ENCODE measurements at places on chromosomes 4 and X. TPM values are rescaled to one million over a fixed set of nuclear protein-coding genes. Genes with fewer than 3 reads are reported as not detected.
A peak's percentile ranks its signal among the peaks of the same experiment; 100 is the strongest.

DNA sequence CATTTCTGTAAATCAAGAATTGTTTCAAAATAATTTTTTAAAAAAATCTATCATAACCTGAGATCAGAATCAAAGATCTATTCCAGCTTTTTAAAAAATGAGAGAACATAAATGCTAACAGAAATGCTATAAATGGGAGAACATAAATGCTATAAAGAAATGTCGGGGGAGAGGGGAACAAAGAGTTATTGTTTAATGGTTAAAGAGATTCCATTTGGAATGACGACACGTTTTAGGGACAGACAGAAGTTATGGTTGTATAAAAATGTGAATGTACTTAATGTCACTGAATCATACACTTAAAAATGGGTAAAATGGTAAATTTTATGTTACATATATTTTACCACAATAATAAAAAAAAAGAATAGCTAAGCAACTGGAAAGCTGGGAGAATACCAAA, 127.1 kb downstream of the ATRX start:
- DNase-seq: no peak

GRCh38 chr4:13980317-13981310, 353.1 kb upstream of the BOD1L1 start:
- DNase-seq: no peak

GRCh38 chr4:72770708-72771107, 201.7 kb upstream of the ADAMTS3 start:
- DNase-seq: no peak

GRCh38 chr4:77665381-77666069, 59.9 kb downstream of the CXCL13 start:
- DNase-seq: no peak

The FAM236D gene
- not detected for total RNA-seq

GRCh38 chrX:150007356-150007755, 69.1 kb upstream of the EOLA2 start:
- DNase-seq: no peak

GRCh38 chrX:140292961-140293360, 211.9 kb downstream of the SOX3 start:
- no peak for DNase-seq

DNA sequence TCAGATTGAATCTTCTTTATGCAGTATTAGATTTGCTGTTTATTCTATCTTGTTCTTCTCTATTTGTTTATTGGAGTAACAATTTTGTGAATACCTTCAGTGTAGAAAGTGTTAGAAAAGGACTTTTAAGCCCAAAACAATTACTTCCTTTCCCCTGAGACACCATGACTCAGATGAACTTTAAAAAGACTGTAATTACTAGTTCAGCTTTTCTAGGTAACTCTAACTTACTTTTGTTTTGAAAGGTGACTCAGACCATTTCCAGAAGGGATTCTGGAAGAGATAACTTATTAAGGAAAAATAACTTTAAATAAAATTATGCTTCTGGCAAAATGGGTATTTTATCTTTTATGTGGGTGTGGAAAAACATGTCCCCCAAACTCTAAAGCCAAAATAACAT, 561.5 kb upstream of the PCDH10 start:
- no peak for DNase-seq

- no peak for DNase-seq
Observed at GRCh38 chr4:163592212-163592611, 97.7 kb downstream of the TMA16 start.

The FRAS1 gene
- total RNA-seq: 77.0 TPM

The CFAP97 gene
- total RNA-seq: 28.8 TPM

DNA sequence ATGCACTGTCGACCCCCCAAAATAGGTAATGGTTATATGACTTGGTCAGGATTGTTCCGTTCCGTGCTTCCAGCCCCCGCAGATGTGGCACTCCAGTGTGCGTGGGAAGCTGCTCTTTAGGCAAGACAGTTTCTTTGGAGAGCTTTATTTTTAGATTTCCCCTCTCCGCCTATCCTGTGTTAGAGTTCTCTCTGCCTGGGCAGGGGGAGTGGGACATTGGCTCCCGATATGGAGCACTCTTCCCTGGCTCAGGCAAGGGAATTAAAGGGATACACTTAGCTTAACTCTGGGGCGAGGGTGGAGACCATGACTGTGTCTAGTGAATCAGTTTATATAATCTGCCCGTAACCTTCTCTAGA, 36.0 kb downstream of the DLG3 start:
- no peak for DNase-seq

The SLITRK4 gene
- 12.6 TPM for total RNA-seq

DNA sequence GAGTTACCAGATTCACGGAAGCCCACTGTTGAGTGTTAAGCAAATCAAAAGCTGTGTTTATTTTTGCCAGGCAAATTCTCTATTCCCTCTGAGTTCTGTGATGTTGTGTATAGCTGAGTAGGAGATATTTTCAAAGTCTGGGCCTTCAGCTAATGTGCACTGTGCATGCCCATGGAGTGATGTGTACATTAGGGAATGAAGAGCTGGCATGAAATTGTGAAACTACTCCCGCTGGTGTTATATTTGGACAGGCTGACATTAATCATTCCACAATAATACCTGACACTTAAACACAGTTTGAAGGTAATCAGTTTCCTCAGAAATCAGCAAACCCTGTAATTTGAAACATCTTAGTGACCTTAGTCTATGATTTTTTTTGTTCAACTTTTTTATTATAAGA, 88.1 kb upstream of the MBNL3 start:
- DNase-seq: no peak

DNA sequence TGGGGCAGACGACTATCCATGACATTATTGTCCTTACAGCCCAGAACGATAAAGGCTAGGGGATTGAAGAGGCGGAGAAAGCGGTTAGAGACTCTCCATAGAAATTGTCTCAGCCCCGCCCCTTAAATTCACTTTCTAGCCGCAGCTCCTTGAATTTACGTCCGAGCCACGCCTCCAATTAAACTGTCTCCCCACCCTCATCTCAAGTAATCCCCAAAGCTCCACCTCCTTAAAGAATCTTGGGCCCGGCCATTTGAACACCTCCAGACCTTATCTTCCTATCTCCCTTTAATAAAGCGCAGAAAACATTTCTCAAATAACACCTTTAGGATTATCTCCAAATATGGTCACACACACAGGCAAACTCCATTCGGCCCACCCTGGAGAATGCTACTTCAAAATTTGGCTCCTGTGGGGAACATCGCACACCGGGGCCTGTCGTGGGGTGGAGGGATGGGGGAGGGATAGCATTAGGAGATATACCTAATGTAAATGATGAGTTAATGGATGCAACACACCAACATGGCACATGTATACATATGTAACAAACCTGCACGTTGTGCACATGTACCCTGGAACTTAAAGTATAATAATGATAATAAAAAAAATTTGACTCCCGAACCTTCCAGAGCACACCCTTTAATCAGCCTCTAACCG, 7.2 kb upstream of the MAGIX start:
- DNase-seq: peak; percentile 77

DNA sequence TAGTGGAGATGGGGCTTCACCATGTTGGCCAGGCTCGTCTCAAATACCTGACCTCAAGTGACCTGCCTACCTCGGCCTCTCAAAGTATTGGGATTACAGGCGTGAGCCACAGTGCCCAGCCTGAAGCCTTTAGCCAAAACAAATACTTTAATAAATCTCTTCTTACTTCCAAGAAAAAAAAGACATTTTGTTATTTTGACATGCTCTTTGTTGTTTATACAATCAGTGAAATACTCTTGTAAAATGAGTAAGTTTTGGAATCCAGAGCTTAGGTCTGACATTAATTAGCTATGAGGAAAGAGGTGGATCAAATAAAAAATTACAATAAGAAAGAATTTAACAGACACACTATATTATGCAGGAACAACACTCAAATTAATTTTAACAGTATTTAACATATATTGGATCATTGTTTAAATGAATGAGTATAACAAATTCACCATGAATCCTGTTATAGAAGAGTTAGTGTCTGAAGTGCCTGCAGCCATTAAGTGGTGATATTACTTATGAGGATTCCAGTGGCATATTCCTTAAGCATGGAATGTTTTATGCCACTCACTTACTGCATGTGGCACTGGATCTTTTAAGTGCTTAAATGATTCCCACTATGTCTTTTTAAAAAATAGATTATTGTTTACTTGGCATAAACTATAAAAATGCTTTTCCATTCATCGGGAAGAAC, 260.1 kb upstream of the GIMD1 start:
- no peak for DNase-seq

The SMIM43 gene
- not detected for total RNA-seq

DNA sequence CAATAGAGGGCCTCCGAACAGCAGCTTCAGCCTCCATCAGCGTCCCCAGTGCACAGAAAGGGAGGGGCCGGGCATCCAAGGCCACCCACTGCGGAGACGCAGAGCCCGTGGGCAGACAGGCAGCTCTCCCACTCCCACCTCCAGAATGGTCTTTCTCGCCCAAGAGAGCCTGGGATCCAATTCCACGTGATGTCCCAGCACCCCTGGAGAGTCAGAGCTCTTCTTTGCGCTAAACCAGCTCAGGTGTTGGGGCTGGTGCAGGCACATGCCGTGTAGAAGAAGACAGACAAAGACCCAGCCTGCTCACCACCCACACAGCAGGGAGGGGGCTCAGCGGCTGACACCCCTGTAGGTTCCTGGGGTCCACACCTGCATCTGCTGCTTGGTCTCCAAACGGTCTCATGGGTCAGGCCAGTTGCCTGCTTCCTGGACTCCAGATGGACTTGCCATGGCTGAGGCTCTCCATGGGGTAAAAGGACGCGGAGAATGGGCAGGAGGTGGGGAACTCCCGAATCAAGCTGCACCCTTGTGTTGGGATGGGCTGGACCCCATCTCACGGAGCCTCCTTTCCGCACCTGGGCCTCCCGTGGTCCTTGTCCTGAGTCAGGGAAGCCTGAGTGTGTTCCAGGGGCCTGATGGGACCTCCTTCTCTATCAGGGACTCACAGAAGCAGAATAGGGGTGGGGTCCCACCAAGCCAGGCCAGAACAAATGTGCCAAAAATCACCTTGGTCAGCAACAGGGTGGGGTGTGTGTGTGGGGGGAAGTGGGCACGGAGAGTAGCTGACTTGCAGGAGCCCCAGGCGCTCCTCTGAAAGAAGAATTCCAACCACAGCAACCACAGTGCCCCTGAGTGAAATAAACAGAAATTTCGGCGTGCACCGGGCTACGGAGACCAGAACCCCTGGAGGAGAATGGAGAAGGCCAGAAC, 11.6 kb upstream of the ASMTL start:
- no peak for DNase-seq

The SPRY1 gene
- 18.5 TPM for total RNA-seq

DNA sequence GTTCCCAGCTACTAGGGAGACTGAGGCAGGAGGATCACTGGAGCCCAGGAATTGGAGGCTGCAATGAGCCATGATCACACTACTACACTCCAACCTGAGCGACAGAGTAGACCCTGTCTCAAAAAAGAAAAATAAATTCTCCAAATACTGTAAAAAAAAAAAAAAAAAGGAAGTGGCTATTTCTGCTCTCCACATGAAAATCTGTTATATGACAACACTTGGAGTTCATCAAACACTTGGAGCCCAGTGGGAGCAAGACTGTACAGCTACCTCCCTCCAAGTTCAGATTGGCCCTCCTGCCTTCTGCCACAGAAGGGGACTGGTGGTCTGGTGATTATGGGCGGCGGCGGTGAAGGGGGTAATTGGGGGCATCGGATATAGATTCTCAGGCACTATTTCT, 9.0 kb upstream of the CLDN34 start:
- DNase-seq: no peak

GRCh38 chr4:143185253-143186107, 763 bp downstream of the USP38 start:
- peak; percentile 81 for DNase-seq

DNA sequence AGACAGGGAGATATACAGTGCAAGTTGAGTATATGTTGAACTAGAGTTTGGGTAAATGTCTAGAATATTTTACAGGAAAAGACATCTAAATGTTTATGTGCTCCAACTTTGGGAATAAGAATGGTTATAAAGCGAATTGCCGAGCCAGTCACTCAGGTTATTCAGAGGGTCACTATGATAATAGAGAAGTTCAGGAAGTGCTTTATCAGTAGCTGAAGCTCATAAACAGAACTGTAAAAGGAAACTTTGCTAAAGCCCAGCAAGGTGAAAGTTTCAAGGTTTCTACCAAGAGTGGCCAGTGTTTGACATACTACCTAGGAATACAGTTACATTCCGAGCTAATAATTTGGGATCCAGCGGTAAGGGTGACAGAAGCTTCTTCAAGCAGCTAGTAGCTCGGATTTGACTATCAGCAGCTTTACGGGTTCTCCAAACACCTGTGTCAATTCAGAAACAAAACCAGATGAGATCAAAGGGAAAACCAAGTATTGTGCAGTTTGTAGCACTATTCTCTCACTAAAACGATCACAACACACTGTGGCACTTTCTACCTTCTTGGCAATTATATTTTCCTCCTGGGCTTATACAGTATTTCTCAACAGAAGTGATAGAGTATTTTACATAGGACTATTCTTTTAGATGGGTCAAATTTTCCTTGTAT, 17.2 kb upstream of the BCLAF3 start:
- DNase-seq: no peak

The BRS3 gene
- not detected for total RNA-seq

DNA sequence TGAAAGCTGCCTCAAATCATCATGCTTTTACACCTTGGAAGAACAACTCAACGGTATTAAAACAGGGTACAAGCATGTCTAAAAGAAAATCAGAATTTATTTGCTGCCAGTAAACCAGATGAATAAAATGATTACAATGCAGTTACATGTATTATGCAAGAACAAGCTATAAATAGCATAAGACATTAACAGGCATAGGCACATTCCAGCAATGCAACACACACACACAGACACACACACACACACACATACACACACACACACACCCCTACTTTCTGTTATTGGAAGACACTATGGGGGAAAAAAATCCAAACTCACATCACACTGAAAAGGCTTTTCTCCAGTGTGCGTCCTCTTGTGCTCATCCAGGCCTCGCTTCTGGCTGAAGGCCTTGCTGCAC, 212.5 kb downstream of the PRDM5 start:
- no peak for DNase-seq

The CLGN gene
- total RNA-seq: 4.6 TPM

GRCh38 chrX:115949900-115950822, 220.4 kb upstream of the AGTR2 start:
- peak; percentile 86 for DNase-seq

GRCh38 chrX:110381216-110381615, 22.6 kb downstream of the RTL9 start:
- no peak for DNase-seq

DNA sequence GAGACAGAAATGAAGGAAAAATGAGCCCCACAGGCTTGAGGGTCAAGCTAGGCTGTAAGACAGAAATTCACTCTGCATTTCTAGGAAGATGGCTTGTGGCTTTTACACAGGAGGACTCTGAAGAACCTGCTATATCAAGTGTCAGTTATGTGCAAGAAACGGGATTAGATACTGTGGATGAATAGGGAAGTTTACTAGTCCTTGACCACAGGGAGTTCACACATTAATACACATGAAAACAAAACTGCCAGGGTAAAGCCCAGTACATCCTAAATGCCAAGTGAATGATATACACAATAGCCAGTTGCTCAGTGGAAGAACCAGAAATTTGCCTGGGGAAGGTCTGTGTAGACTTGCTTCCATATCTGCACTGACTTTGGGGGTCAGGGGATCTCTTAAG, 53.5 kb downstream of the TMEM131L start:
- no peak for DNase-seq
